ENCODE measurements at places on chromosomes 5 and 9.

GRCh38 chr9:99391937-99392594, 170.0 kb downstream of the SEC61B start:
- DNase-seq = no peak

- no peak for DNase-seq
These were observed 4.6 kb downstream of the ADAMTSL2 start for GRCh38 chr9:133538851-133539833.

DNA sequence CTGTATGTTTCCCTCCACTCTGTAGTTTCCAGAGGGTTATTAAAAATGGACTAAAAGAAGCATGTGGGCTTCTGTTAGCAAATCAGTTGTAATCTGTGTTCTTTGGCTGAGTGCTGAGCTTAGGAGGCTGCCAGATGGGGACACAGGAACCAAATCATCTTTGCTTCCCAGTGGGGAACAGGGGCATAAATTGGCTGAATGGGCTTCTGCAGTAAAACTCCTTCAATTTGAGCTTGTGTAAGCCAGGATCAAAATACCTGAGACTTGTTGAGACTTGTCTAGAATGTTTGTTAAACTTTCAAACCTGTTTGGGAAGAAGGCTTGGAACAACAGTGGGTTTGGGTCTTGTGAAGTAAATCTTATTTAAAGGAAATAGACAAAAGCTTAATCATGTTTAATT, 32.2 kb upstream of the TNFAIP8 start:
- no peak for DNase-seq

DNA sequence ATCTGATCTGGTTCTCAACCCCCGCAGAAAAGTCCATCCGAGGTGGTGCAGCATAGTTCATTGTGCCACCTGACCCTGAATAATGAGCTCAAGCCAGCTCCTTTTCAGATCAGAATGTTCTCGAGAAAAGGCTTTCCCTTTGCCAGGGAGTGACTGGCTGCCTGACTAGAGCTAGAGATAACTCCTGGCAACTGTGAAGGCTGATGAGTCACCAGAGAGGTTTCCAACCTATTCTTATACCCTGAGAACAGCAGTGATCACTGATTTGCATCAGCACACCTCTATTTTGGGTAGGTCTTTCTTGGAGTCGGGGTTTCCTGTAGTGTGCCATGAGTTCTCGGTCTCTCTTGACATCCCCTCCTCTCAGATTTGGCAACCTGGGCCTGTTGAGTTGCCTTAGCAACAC, 127.9 kb downstream of the PIK3R1 start:
- no peak for DNase-seq

- no peak for DNase-seq
These were observed 250.2 kb downstream of the CYLC2 start for GRCh38 chr9:103245369-103245768.

DNA sequence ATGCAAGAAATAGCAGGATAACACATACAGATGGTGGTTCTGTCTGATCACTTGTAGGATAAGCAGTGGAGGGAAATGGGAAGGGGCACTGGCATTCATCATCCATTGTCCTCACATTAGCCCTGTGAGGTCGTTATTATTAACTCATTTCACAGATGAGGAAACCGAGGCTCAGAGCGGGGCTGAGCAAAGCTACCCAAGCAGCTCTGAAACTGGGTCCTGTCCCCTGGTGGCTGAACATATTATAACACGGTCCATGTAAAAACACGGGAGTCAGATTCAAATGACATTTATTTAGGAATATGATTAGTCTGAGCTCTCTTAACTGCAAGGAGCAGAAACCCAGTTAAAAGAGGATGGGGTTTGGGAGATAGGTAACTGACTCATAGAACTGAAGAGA, 43.1 kb downstream of the HRH2 start:
- DNase-seq = no peak

GRCh38 chr5:24606971-24607370, 37.8 kb downstream of the CDH10 start:
- DNase-seq = no peak

- no peak for DNase-seq
These were observed 74.6 kb downstream of the MARCHF11 start for GRCh38 chr5:16104961-16105360.

DNA sequence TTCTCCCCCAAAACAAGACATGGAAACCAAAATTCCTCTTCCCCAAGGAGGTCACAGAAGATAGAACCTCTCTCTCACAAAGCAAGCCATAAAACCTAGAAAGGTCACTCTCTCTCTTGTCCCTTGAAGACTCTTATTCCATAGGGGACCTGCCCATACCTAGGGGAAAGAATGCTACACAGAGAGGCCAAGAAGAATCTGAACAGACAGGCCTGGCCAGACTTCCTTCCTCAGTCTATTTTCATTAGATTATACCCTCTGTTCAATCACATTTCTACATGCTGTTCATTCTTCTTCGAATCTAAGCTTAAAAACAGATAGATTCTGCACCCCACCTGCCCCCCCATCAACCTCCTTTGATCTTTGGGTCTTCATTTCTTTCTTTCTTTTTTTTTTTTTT, 206.8 kb downstream of the TLE4 start:
- no peak for DNase-seq

GRCh38 chr9:127920794-127921193, 4.0 kb upstream of the ST6GALNAC4 start:
- DNase-seq = no peak

DNA sequence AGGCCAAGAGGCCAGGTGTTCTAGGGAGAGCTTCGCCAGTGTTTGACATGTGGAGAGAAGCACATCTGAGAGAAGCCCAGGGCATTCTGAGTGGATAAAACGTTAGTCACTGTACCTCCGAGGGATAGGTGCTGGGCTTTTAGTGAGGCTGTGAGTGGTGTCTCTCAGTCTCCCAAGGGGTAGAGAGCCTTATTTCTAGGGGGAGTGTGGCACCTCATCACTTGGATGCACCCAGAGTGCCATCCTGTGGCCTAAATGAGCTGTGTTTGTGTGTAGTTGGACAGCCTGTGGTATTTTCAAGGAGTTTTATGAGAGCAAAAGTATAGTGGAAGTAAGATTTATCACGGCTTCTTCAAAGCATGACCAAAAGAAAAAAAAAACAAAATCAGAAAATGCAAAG, 1046.9 kb upstream of the WWC1 start:
- DNase-seq = no peak

- no peak for DNase-seq
These were observed 36.5 kb downstream of the HABP4 start for GRCh38 chr9:96486386-96487028.

DNA sequence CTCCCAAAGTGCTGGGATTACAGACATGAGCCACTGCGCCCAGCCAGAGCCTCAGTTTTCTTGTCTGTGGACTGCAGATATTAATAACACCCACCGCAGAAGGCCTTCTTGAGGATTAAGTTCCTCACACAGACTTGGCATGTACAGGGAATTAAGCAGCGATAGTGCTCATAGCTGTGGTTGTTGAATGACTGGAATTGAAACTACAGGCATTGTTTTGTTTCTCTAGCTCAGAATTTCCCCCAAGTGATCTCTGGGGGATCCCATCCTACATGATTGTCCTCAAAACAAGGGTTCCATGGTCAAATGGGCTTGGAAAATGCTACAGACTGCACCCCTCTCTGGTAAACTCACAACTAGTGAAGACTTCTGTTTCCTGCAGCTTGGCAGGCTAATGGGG, 44.2 kb upstream of the TDRD7 start:
- no peak for DNase-seq

GRCh38 chr9:14373336-14373666, 59.4 kb upstream of the NFIB start:
- DNase-seq = no peak

- no peak for DNase-seq
These were observed 856 bp upstream of the ATOSB start for GRCh38 chr9:35116539-35116897.

GRCh38 chr5:97591781-97592180, 408.7 kb upstream of the RIOK2 start:
- DNase-seq = no peak

GRCh38 chr9:22700171-22700570, 253.5 kb downstream of the DMRTA1 start:
- DNase-seq = no peak

GRCh38 chr5:109143031-109143430, 266.7 kb downstream of the PJA2 start:
- no peak for DNase-seq

DNA sequence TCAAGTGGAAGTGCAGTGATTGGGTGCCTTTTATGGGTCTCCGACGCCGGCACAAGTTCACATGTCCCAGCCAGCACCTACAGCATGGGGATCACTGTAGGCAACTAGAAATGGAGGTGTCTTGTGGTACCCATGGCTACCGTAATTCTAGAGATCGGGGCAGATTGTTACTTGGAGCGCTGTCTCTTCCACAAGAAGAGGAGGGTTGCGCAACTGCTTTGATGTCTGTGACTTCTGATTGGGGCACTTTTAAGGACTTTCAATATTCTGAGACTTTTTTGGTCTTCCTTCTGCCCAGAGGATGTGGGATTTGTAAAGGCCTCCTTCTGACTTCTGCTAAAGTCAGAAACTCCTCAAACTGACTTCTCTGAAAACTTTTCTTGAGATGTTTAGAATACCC, 41.9 kb downstream of the GLRX start:
- DNase-seq = no peak

DNA sequence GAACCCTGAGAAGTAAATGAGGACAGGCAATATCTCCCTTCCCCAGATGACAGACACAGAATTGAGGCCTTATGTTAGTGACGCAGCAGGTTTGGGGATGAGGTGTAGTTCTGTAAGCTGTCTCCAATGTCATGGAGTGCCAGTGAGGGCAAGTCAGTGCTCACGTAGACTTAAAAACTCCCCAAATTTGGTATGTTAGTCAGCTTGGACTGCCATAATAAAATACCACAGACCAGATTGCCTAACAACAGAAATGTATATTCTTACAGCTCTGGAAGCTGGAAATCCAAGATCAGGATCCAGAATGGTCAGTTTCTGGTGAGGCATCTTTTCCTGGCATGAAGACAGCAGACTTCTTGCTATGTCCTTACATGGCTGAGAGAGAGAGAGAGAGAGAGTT, 14.9 kb downstream of the FOXI1 start:
- no peak for DNase-seq

GRCh38 chr9:7988644-7989280, 189.2 kb upstream of the DMAC1 start:
- DNase-seq = no peak

- DNase-seq = no peak
These were observed 111.5 kb upstream of the ZNF366 start for GRCh38 chr5:72618708-72619107.

DNA sequence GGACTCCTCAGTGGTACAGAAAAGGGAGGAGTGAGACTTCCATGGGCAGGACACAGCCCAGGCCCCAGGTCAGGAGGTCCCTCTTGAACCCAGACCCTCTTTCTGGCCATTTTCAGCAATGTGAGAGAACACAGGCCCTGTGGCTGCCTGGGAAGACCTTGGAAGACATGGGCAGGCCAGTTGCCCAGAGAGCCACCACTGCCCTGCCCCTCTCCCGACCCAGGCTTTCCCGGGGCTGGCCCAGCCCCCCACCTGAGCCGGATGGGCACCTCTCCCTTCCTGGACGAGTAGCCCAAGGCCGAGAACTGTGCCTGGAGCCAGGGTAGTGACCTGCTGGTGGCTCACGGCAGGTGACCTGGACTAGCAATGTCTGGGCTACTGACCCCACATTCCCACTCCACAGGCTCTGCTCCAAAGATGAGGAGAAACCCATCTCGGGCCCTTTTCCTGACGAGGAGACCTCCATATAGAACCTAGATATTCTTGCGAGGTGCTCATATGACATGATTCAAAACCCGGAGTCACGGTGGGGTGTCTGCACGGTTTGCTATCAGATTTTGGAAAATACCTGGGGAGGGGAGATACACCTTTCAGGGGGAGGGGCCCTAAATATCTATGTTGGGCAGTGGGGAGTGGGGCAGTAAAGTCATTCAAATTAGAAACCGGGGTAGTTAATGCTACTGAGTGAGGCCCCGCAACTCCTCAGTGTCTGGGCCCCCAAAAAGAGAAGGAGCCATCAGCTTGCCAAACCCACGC, 59.4 kb downstream of the ZNF354C start:
- DNase-seq = no peak

GRCh38 chr5:174556756-174557155, 167.6 kb upstream of the MSX2 start:
- no peak for DNase-seq

DNA sequence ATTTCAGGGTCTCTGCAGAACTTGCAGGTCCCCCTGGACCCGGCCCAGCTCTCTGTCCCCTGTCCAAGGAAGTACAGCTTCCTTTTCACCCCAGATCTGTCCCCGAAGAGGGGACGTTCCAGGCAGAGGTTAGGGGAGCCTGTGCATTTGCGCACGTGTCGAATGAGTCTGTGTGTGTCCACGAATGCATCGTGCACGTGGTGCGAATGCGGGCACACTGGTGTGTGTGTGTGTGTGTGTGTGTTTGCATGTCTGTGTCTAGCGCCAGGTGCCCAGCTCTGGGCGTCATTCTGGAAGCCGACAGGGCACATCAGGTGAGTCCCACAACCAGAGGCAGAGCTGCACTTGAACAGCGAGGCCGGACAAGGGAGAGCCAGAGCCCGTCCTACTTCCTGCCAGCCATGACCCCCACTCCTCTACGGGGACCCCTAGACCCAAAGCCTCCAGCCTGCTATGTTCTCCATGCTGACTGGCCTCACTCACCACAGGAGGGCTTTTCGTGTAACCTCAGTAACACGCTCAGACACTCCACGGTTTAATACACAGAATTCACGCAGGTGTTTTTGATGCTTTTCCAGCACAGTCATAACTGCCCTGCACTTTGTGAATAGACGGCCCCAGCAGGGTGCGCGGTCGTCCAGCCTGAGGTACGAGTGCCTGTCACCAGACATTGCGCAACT, 41.3 kb upstream of the CACNA1B start:
- DNase-seq = no peak

GRCh38 chr9:108278341-108278740, 577.4 kb downstream of the ACTL7B start:
- no peak for DNase-seq

GRCh38 chr5:133456933-133457402, 155.4 kb downstream of the FSTL4 start:
- no peak for DNase-seq

GRCh38 chr5:5344606-5345005, 77.9 kb upstream of the ICE1 start:
- no peak for DNase-seq

DNA sequence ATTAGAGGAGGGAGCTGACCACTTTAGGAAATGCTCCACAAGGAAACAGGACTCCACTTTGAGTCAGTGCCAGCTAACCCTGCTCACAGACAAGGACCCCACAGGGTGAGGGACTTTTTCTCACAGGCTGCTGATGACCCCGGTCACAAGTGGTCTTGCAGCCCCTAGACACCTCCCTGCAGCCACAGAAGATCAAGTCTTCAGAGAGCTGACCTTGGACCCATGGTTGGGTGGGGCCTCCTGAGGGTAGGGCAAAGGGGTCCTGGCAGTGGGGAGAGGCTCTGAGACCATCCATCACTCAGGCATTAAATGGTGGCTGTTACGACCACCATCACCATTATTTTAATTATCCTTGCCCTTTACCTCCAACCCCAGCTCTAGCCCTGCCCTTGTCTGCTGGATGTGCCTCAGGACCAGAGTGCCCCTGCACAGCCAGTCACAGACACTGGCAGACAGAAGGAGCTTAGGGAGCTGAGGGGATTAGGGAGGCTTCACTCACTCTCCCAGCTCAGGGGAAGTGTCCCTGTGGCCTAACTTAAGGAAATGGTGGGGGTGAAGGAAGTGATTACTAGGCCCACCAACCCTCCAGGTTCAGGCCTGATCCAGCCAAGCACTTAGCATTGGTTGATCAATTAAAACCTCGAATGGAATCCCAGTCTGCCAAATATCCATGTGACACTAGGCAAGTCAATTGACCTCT, 1.6 kb downstream of the ACSL6 start:
- DNase-seq = no peak

Measured in CD4-positive, alpha-beta T cell treated with Interleukin-1 beta for 1 hour (primary cell).